SK-N-SH (cell line): ENCODE measurements at places on chromosomes 13 and 19.

DNA sequence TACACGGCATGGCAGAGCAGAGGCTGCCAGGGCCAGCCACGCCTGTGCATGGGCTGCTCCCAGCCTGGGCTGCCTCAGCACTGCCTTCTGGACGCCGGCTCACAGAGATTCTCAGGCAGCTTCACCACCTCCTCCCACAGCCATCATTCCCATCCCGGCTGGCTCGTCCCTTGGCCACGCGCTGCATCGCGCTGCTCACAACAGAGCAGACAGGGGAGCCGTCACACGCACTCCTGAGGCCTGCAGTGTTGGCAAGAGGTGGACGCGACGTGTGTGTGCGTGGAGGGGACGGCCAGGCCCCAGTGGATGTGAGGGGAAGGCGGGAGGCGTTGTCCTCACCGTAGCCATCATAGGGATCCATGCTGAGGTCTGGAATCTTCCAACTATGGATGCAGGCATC is 7.6 kb upstream of the PRKD2 start:
- DNase-seq, result no peak

GRCh38 chr13:23267571-23267970 is 86.8 kb downstream of the SGCG start:
- DNase-seq, result no peak

DNA sequence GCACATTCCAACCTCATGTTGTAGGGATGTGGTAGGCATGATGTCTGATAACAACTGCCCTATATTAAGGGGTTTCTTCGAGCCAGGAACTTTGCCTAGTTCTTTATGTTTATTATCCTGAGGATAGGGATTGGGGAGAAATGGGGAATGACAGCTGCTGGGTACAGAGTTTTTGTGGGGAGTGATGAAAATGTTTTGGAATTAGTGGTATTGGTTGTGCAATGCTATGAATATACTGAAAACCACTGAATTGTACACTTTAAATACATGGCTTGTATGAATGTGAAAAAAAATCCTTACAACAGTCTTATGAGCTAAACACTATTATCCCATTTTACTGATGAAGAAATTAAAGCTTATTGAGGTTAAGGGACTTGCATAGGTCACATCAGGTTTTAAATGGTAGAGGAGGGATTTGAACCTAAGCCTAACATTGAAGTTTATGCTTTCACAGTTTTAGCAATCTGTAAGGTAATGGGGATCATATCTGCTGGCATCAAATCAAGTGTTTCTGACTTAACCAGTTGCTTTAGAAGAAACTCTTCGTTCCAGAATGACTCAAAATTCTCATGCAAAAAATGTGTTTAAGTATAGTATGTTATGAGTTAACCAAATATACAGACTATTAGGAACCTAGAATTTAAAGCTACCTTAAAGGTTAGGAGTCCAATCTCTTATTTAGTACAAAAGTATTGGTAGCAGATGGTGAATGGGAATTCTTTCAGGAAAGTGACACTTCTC is 61.4 kb downstream of the ERCC5 start:
- no peak for DNase-seq

DNA sequence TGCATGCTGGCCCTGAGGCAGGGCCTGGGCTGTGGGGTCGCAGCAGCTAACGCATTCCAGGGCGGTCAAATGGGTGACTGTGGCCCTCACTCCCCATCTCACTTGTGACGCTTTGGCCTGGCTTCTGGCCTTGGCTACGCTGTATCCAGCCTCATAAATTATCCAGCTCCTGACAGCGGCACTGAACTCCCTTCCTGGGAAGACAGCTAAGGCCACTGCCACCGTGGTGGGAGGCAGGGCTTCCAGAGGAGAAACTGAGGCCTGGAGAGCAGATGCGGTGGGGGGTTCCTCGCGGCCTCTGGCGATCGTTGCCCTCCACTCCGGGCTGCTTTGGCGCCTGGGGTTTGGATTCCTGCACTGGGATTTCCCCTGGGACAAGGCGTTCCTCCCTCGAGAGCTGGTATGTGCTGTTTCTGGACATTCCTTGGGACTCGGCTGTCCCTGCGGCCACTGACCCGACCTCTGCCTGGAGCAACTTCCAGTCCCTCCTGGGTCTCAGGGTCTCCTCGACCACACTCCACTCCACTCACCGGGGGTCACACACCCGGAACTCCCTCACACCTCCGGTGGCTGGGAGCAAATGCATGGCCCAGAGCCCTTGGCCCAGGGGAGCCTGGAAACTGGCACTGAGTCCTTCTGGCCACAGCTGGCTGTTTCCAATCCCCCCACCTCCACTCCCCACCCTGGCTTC is 3.4 kb downstream of the TBXA2R start:
- DNase-seq, result no peak

DNA sequence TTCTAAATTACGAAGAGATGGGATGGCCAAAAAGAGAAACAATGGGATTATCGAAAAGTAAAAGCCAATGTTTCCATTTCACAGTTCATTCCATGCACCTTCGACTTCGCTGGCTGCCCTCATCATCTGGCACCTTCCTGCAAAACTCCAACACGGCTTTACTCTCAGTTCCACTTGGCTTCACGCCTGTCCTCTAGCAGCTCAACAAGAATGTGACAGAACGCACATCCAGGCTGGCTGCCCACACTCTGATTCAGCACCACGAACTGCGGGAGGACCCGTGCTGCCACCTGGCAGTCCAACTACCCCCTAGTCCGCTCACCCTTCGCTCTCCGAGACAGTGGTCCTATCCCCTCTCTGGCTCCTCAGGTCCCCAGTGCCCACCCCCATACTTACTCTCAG is 11.7 kb downstream of the ATP7B start:
- no peak for DNase-seq

DNA sequence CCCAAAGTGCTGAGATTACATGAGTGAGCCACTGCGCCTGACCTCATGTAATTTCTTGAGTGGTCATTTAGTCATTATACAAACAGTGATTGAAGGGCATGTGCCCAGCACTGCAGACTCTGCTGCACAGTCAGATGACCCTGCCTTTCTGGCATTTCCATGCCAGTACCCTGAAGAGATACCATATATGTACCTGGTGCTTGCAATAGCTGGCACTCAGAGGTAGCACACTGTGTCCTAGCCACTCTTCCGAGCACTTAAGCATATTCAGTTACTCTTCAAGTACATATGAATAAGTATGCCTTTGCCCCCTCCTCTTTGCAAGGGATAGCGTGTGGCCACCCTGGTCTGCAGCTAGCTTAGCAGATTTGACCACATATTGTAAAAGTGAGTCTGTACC is 15.5 kb downstream of the STX10 start:
- DNase-seq, result no peak

DNA sequence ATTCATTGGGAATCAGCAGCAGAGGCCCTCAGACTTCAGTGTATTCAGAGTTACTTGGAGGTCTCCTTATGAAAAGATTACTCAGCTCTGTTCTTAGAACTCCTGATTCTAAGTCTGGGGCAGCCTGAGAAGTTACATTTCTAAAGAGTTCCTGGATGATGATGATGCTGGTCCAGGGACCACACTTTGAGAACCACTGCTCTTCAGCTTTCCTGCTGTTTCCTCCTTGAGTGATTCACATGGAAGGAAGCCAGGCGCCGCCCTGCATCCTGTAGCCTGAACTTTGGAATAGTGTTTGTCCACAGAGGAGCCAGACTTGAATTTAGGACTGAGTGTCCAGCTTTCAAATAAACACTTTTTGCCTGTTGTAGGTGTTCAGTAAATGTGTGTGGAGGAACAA is 2.9 kb downstream of the CEBPG start:
- no peak for DNase-seq

GRCh38 chr13:108266321-108266990 is 3.1 kb upstream of the TNFSF13B start:
- DNase-seq, result peak; percentile 3

DNA sequence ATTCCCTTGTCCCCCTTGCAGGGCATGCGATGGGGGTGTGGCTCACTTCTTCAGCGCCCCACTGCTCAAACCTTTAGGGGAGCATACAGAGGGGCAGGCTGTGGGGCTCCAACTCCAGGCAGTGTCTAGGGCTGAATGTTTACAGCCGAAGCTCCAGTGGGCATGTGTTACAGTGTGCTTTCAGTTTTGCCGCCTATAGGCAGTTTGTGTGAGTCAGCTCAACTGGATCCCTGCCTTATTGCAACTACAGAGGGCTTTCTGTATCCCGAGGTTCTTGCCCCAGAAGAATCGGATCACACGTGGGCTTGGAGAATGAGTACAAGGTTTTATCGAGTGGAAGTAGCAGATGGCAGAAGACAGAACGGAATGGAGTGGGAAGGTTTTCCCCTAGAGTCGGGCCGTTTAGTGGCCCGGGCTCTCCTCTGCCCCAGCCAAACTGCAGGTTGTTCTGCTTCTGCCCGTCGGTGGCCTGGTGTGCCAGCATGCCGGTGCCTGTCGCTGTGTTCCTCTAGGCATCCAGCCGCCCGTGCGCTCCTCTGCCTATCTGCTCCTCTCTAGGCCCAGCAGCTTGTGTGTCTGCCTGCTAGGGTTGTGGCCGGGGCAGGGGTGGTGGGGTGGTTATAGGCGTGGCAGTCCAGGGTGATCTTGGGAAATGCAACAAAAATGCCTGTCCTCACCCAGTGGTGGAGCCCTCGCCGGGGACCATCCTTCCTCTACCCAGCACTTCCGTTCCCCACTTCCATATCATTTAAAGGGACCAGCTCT is 435.9 kb upstream of the SGCG start:
- no peak for DNase-seq

DNA sequence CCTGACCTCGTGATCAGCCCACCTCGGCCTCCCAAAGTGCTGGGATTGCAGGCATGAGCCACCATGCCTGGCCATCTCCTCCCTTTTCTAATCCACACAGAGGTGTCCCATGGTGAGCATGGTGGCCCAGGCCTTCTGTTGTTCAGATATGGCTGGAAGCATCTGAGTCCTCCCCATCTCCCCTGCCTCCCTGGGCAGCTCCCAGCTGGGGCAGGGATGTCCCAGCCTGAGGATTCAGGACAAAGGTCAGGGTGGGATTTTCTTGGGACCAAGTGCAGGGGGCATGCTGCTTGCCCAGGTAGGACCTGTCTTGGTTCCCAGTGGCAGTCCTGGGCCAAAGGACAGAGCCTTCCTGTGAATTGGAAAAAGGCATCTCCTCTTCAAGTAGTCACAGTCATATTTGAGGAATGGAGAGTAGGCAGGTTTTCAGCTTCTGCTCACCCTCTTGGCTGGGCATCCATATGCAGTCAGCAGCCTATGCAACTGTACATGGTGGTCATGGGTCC is 10.8 kb downstream of the ADGRE2 start:
- DNase-seq, result no peak
